K562 (cell line): ENCODE measurements at places on chromosomes 6 and 20. TPM values are rescaled to one million over a fixed set of nuclear protein-coding genes. Genes with fewer than 3 reads are reported as not detected.

Gene JAG1
- total RNA-seq: 0.36 and 0.40 TPM in 2 replicates

GRCh38 chr6:13863699-13864155, 49.4 kb upstream of the MCUR1 start:
- DNase-seq: peak; percentile 57
- no peaks in the 10 kb centered on the region for H3K27me3 ChIP-seq
- peaks cover 4% of the 10 kb centered on the region; the same call in 1 of the 3 replicates for H3K4me1 ChIP-seq
- H3K36me3 ChIP-seq: no peaks in the 10 kb centered on the region
- no peak overlapping the region for H3K4me3 ChIP-seq

Gene NR2E1
- total RNA-seq: not detected in 2 replicates

Gene SERINC1
- 31.7 and 34.3 TPM in 2 replicates for total RNA-seq
